ENCODE measurements at places on chromosomes 12 and 14. TPM values are rescaled to one million over a fixed set of nuclear protein-coding genes. Genes with fewer than 3 reads are reported as not detected.

The TMEM263 gene
- 83.0 TPM for total RNA-seq

GRCh38 chr12:28209782-28210181 lies 19.5 kb downstream of the CCDC91 start:
- DNase-seq, result peak; percentile 58

The PROX2 gene
- total RNA-seq, result not detected

GRCh38 chr12:91441246-91441645 lies 258.6 kb upstream of the DCN start:
- DNase-seq, result no peak

The KCNJ8 gene
- 0.13 TPM for total RNA-seq

The SLC17A8 gene
- total RNA-seq, result not detected

Data from LHCN-M2 (cell line).